Fibroblast of upper back skin (primary cell): ENCODE measurements at places on chromosomes 3 and 15.

GRCh38 chr15:60120100-60120499 lies 116.0 kb downstream of the FOXB1 start:
- DNase-seq, result no peak

DNA sequence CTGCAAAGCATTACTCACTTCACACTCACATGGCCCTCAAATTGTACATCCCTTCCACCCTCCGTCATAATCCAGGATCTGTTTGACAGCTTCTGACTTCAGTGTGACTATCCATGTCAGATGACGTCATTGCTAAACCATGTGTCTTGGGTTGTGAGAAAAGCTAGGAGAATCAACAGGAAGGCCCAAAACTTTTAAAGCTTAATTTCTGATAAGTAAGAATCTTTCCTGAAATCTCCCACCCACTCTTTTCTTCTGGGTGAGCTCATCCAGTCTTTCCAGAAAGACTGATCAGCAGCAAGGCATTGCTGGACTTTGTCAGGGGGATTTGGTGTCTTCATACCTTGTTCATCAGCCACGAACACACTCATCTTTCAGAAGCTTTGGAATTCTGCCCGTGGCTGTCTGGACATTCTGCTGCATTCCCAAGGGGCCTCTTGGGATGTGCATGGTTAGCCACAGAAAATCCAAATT lies 11.5 kb upstream of the LMCD1 start:
- DNase-seq, result peak; percentile 100

- DNase-seq, result no peak
These were observed 526.4 kb upstream of the DPPA4 start for GRCh38 chr3:109863701-109864100.

DNA sequence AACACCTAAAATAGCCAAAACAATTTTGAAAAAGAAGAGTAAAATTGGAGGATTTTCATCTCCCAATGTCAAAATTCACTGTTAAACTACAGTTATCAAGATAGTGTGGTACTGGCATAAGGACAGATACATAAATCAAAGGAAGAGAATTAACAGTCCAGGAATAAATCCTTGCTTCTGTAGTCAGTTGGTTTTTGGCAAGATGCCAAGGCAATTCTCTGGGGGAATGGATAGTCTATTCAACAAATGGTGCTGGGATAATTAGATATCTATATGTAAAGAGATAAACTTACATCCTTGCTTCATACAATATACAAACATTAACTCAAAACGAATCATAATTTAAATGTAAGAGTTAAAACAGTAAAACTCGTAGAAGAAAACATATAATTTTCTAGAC lies 57.9 kb upstream of the SELENOK start:
- DNase-seq, result no peak

- no peak for DNase-seq
These were observed 8.1 kb downstream of the MYNN start for GRCh38 chr3:169781209-169781855.

DNA sequence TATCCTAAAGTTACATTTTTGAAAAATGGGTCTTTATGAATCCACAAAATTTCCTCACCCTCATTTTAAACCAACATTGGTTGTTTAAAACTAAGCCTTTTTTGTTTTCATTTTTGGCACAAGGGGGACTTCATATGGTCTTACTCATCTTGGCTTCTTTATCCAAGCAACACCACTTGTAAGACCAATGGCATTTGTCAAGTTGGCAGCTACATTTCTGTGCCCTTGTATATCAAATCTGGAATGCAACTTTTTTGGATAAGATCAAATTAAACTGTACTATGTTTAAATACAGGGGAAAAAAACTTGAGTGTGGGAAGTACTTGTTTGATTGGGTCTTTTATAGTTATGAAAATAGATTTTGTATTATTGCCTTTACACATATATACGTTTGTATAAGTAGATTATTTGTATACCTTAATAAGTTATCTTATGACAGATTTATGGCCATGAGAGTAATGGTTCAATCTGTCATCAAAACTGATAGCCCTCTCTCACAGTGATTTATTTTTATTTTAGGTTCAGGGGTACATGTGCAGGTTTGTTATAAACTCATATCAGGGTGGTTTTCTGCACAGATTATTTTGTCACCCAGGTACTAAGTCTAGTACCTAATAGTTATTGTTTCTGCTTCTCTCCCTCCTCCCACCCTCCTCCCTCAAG lies 43.4 kb downstream of the GPR160 start:
- DNase-seq, result peak; percentile 52

DNA sequence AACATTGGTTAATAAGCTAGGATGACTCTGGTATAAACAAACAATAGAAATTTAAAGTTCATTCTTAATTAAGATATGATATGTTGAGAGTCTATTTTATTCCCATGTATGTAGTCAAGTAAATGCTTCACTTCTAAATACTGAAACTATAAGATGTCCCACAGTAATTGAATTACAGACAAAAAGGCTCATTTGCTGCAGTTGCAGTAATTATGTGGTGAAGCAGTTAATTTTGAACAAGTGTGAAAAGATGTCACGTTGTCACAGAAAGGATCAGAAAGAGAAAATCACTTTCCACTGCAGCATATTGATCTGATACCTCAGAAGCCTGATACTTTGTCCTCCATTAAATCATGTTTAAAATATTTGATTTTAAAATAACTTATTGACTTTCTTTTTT lies 159.8 kb downstream of the BBX start:
- DNase-seq, result no peak
